Fibroblast of skin of left biceps (primary cell): ENCODE measurements at places on chromosomes 7 and 10.

GRCh38 chr10:76302961-76303630 is 871.7 kb downstream of the LRMDA start:
- DNase-seq = no peak

DNA sequence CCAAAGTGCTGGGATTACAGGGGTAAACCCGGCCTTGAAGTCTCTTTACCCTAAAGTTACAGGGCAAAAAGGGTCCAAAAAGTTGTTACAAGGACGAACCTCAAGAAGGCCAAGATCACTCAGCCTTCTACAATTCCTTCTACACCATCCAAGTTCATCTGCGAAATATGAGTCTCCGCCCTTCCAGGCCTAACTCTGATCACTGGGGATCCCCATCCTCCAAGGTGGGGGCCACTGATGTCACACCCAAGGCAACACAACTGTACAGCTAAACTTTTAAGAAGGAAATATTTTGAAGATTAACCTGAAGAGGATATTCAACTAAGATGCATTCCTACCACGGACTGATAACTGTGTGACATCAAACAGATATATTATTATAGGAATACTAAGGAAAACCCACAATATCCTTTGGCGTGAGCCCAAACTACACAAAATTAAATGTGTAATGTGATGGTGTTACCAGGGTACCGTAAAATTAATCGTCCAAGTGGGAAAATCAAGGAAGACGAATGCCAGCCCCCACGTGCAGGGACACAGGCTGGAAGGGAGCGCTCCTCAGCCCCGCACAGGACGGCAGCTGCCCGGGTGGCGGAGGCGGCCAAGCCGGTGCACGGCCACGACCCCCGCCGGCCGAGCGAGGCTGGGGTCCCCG is 1.0 kb downstream of the PAXIP1 start:
- DNase-seq = no peak

GRCh38 chr10:11810313-11810766 is 12.8 kb upstream of the PROSER2 start:
- no peak for DNase-seq

DNA sequence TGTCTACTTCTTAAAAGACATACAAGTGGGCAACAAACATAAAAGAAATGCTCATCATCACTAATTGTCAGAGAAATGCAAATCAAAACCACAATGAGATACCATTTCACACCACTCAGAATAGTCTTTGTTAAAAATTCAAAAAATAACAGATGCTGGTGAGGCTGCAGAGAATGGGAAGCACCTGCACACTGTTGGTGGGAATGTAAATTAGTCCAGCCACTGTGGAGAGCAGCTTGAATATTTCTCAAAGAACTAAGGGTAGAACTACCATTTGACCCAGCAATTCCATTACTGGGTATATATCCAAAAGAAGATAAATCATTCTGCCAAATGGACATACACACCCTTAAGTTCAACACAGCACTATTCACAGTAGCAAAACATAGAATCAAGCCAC is 61.8 kb upstream of the STEAP1 start:
- no peak for DNase-seq

DNA sequence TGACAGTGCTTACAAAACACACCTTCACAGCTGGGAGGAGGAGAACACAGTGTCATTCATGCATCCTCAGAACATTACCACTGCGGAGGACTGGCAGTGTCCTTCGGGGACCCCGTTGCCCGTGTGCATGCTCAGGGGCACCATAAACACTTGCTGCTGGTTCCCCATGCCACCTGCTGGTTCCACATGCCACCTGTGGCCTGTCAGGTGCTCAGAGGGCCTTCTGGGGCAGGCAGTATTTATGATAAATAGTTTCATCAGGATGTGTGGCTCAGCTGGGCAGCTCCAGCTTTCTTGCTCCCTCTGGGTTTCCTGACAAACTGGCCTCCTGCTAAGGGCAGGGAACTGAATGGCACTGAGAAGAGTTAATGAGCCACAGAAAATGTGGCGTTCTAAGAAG is 32.1 kb downstream of the CELF2 start:
- DNase-seq = no peak

DNA sequence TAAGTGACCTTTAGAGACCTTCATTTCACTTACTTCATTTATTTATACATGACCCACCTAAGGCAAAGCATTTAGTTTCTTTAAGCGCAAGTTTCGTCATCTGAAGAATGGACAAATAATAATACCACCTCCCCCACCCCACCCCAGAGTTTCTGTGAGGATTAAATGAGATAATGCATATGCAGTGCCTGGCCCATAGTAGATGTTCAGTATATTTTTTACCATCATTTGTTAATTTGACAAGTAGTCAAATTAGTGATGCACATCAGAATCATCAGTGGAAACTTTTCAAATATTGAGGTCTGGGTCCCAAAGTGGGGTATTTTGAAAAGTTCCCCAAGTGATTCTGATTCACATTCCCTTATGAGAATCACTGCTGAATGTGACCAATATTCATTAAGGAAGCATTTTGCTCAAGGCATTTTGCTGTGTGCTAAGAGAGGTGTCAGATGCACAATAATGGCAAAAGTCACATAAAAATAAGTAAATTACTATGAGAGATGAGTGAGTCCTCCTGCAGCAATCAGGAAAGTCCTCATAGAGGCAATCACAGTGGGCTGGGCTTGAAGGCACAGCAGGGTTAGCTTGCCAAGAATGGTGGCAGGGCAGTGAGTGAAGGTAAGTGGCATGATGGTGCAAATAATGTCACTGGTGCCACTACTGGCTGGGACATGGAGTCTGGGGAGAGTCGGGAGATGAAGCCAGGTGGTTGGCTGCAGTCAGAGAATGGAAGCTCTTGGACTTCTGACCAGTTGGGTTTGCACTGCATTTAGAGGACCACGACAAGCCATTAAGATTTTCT is 244.1 kb downstream of the PTEN start:
- DNase-seq = no peak

GRCh38 chr7:45585628-45586027 is 11.5 kb downstream of the ADCY1 start:
- DNase-seq = no peak

- DNase-seq = no peak
These were observed 218.3 kb downstream of the FAM107B start for GRCh38 chr10:14556285-14556956.

GRCh38 chr7:101120315-101120714 is 6.6 kb upstream of the SERPINE1 start:
- DNase-seq = no peak

- DNase-seq = peak; percentile 54
These were observed 5.2 kb upstream of the NPSR1 start for GRCh38 chr7:34652809-34653208.

DNA sequence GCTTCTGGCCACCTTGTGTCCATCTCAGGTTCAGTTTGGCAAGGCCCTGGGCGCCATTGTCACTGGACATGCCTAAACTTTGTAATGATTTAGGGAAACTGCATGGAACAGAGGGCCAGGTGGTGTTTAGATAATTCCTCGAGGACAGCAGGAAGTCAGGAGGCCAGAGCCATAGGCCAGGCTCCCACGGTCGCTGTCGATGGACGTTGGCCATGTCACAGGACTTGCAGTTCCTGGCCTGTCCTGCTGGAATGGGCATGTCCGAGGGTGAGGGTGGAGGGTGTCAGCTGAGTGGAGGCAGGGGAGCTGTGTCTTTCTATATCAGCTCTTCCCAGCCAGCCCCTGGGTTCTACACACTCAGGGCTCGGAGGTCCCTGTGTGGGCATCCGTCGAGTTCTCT is 107.9 kb upstream of the MACROH2A2 start:
- DNase-seq = no peak

DNA sequence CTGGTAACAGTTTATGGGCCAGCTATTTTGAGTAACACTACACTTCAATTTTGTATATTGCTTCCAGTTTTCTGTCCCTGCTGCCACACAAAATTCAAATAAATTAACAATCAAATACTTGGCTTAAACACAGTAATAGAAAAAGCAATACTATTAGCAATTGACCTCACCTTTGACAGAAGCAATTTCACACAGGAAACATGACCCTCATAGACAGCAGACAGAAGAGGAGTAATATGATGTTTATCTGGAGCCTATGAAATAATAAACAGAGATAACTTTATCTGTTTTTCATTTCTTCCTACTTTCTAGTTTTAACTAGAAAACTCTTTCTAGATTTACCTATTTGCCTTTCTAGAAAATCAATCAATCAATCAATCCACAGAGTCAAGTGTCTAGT is 26.7 kb downstream of the MTPN start:
- DNase-seq = no peak

DNA sequence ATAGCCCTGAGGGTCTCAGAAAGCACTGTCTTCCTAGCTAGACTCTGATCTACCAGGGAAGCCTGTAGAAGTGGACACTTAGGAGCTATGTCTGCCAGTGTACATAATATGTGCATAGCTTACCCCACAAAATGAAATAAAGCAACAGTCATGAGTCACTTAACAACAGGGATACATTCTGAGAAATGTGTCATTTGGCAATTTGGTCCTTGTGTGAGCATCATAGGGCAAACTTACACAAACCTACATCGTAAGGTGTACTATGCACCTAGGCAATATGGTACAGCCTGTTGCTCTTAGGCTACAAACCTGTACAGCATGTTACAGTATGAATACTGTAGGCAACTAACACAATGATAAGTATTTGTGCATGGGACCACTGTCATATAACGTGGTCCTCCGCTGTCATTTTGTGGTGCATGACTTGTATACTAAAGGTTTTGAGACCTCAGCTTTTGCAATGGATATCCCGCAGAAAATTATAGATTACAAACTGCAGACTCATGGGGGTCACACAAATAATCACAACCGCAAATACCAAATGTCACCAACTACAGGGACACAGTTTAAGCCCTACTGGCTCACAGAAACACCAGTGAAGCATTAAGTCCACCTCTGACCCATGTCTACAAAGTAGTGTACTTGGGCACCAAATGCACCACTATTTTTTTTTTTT is 1.7 kb downstream of the URGCP start:
- DNase-seq = no peak

- DNase-seq = no peak
These were observed 355.3 kb downstream of the ARL4A start for GRCh38 chr7:13042605-13043236.

DNA sequence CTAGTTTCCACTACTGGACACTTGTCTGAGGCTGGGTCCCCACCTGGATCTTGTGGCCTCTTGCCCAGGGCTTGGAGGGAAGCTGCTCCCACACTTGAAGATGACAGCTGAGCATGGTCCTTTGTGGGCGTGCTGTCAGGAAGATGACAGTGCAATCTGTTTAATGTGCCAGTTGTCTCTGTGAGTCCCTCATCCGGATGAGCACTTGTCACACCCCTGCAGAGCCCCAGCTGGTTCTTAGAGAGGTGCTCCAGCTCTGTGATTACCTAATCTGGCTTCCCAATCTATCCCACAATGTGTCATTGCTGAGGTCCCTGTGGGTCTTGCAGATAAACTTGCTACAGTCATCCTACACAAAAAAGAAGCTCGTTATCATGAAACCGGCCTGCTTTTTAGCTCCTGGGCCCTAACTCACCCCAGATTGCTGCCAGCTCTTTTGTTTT is 34.8 kb upstream of the CCSER2 start:
- no peak for DNase-seq

GRCh38 chr10:106980495-106981451 is 183.7 kb downstream of the SORCS1 start:
- DNase-seq = no peak

DNA sequence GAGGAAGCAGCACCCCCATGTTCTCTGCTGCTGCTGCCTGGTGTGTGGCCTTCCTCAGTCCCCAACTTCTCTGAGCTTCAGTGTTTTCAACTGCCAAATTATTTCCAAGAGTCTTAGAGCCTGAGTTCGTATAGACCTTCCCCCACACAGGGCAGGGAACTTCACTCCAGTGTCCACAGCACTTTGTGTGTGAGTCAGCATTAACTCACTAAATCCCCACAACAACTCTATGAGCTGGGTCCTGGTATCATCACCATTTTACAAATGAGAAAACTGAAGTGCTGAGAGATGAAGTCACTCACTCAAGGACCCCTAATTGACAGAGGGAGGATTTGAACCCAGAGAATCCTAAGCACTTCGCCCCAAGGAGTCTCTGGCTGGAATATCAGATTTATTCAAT is 48.3 kb downstream of the ADCYAP1R1 start:
- no peak for DNase-seq

DNA sequence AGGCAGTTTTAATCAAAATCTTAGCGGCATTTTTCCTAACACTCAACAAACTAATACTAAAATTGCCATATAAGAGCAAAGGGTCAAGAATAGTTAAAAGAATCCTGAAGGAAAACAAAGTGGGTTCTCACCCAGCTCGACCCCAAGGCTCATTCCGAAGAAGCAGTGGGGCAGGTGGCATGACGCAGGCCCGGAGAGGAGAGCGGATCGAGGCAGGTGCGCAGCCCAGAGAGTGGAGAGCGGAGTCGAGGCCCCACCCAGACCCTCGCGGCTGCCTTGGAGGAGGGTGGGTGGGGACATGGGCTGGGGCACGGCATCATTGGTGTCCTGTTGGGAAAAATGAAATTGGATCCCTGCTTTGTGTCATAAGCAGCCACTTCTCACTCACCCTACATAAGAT is 109.8 kb downstream of the INPP5A start:
- DNase-seq = no peak

- DNase-seq = no peak
These were observed 79.3 kb upstream of the ADCY1 start for GRCh38 chr7:45494885-45495284.

GRCh38 chr10:116699471-116700150 is 42.8 kb downstream of the HSPA12A start:
- no peak for DNase-seq

DNA sequence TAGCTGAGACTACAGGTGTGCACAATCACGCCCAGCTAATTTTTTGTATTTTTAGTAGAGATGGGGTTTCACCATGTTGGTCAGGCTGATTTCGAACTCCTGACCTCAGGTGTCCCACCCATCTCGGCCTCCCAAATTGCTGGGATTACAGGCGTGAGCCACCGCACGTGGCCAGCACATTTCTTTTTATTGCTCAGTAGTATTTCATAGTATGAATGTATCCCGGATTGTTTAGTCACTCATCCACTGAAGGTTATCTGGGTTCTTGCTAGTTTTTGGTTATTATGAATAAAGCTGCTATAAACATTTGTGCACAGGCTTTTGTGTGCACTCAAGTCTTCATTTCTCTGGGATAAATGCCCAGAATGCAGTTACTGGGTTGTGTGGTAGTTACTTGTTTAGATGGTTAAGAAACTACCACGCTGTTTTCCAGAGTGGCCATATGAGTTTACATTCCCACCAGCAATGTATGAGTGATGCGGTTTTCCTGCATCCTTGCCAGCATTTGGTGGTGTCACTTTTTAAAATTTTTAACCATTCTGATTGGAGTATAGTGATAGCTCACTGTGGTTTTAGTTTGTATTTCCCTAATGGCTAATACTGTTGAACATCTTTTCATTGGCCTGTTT is 275.8 kb upstream of the LYZL1 start:
- DNase-seq = no peak

GRCh38 chr10:43348511-43349312 is 22.7 kb upstream of the FXYD4 start:
- peak; percentile 27 for DNase-seq

GRCh38 chr10:11553773-11554381 is 57.6 kb downstream of the USP6NL start:
- DNase-seq = no peak

DNA sequence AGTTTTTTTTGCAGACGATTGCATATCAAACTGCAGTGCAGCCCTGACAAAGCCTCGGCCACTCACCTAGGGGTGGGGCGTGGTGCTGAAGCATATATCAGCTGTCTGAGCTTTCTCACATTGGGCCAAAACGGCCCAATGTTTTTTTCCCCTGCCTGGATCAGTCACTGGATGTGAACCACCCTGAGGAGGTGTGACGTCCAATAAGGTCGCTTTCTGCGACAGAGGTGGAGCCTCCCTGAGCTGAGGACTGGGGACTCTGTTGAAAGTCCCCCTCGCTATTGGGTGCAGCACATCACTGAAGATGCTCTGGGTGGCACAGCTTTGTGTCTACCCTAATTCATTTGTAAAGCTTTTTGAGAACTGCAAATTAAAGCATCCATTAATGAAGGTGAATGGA is 60.9 kb downstream of the SEM1 start:
- no peak for DNase-seq
